ENCODE measurements at places on chromosomes 7 and 10.

- DNase-seq: no peak
- H3K4me1 ChIP-seq: no peaks in the 10 kb centered on the region
- no peaks in the 10 kb centered on the region for H3K27me3 ChIP-seq
- H3K4me3 ChIP-seq: no peak overlapping the region
- H3K36me3 ChIP-seq: no peaks in the 10 kb centered on the region
Measured at GRCh38 chr10:92184977-92185376, 105.9 kb downstream of the CPEB3 start.

DNA sequence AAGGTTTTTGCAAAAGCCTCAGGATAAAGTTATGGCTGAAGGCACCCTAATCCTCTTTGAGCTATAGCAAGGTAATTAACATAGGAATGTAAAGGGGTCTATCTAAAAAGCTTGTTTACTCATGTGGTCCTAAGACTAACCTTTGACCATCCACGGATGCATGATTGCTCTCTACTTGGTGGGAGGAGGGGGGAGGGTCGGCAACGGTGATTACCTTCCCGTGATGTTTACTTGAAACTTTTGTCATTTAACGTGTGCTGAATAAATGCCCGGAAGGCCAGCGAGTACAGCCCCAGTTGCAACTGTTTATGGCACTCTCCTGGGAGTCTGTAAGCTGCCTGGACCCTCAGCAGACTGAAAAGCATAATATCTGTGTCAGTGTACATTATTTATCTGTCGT, 78.9 kb upstream of the GPR22 start:
- H3K4me1 ChIP-seq: no peaks in the 10 kb centered on the region
- H3K36me3 ChIP-seq: no peaks in the 10 kb centered on the region
- no peaks in the 10 kb centered on the region for H3K27me3 ChIP-seq
- no peak for DNase-seq
- H3K4me3 ChIP-seq: no peak overlapping the region
- H3K27ac ChIP-seq: no peak overlapping the region

- H3K36me3 ChIP-seq: no peaks in the 10 kb centered on the region
- no peaks in the 10 kb centered on the region for H3K27me3 ChIP-seq
- H3K4me1 ChIP-seq: peaks cover 9% of the 10 kb centered on the region
- no peak overlapping the region for H3K27ac ChIP-seq
- no peak for DNase-seq
Measured at GRCh38 chr7:101956130-101956529, 138.7 kb downstream of the CUX1 start.

DNA sequence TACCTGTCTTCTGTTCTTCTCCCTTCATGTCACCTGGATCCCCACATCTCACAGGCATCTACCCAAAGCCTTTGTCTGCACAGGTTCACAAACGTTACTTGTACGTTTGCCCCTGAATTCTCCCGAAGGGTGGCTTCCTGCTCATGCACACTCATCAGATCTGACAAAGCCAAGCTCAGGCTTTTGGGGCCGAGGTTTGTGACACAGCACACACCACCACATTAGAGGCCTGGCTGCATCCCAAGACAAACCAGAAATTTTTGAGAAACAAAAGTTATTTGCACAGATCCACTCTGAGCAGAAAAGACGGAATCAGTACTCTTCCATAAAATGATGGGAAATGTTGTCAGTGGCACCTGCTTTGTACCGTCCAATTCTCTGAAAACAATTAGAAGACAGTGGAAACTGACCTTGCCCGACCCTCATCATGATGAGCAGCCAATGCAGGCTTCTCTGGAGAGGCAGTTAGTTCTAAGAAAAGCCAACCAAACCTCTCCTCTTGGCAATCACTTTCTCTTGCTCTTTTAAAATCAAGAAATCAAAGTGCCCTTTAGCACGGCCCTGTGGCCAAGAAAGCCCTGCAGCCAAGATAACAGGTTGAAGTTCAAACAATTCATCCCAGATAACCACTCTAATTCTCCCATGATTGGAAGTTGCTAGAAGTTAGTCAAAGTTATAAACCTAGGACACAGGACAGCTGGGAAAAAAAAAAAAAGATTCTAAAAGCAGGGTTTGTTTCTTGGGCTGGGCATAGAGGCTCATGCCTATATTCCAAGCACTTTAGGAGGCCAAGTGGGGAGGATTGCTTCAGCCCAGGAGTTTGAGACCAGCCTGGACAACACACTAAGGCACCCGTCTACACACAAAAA, 13.6 kb upstream of the SVIL start:
- peaks cover 48% of the 10 kb centered on the region for H3K4me1 ChIP-seq
- H3K27me3 ChIP-seq: peaks cover 21% of the 10 kb centered on the region
- peak overlapping the region; percentile 57 for H3K4me3 ChIP-seq
- DNase-seq: peak; percentile 63
- H3K27ac ChIP-seq: peak overlapping the region; percentile 78

GRCh38 chr7:30710669-30711068, 28.4 kb upstream of the CRHR2 start:
- no peaks in the 10 kb centered on the region for H3K36me3 ChIP-seq
- no peaks in the 10 kb centered on the region for H3K27me3 ChIP-seq

DNA sequence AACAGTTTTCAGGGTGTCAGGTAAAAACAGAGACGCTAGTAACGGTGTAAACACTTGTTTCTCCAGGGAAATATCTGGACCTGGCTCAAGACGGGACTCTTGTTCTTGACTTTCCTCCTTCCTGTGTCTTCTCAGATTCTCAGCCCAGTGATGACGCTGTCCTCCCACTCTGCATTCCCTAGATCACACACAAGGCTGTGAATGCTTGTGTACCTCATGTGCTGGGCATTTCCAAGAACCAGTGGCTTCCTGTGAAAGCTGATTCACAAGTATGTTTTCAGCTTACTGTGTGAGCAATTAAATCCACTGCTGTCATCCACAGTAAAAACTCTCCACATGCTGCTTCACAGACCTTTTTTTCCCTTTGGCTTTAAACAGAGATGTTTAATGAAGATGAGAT, 193.8 kb upstream of the DPP6 start:
- no peaks in the 10 kb centered on the region for H3K36me3 ChIP-seq
- no peak overlapping the region for H3K27ac ChIP-seq
- no peak overlapping the region for H3K4me3 ChIP-seq
- no peak for DNase-seq

- DNase-seq: no peak
- H3K36me3 ChIP-seq: peaks cover 35% of the 10 kb centered on the region
- no peak overlapping the region for H3K27ac ChIP-seq
- H3K4me3 ChIP-seq: no peak overlapping the region
- H3K4me1 ChIP-seq: no peaks in the 10 kb centered on the region
Measured at GRCh38 chr10:117334066-117334465, 41.2 kb downstream of the PDZD8 start.

DNA sequence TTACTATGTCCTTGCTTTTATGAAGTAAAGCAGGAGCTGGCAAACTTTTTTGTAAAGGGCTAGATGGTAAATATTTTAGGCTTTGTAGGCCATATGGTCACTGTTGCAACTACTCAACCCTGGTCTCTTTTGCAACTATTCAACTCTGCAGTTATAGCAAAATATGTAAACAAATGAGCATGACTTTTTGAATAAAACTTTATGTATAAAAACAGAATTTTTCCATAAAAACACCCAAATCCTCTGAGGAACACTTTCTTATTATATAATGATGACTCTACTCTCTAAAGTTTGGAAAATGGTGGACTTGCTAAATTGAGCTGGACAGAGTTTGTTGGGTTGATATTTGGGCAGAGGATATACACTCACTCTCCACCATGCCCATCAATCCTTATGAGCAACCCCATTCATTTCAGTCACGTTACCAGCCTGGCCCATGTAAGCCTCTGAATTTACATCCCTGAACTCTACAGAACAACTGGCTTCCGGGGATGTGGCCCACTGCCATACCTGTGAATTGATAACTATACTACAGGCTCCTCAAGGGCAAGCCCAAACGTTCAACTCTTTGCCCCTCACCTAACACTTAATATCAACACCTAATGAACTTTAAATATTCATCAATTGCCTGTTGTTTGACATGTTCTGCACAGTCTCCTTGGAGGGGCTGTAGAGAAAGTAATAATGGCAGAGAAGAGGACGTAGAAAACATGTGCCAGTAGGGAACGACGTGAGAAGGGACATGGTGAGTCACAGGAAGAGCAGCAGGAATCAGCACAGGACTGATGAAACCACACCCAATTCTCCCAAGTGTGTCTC, 37.6 kb downstream of the SGMS1 start:
- H3K4me3 ChIP-seq: no peak overlapping the region
- no peak overlapping the region for H3K27ac ChIP-seq
- no peak for DNase-seq
- H3K36me3 ChIP-seq: peaks cover 32% of the 10 kb centered on the region

DNA sequence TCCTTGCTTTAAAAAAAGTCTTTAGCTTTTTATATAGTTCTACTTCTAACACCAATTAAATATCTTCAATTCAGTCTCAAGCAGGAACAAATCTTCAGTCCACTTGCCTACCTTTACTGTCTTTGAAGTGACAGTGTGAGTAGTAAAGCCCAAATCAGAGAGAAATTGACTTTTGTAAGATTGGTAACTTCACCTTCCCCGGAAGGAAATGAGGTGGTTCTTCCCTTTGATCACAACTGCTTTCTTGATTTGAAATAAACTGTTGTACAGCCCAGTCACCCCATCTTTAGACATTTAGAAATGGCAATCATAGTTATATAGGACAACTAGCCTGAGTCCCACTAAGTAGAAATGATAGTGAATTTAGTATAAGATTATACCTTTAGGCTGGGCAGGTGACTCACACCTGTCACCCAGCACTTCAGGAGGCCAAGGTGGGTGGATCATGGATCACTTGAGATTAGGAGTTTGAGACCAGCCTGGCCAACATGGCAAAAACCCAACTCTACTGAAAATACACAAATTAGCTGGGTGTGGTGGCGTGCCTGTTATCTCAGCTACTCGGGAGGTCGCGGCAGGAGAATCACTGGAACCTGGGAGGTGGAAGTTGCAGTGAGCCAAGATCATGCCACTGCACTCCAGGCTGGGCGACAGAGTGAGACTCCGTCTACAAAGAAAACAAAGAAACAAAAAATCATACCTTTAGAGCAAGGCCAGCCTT, 4.7 kb downstream of the FAS start:
- peak overlapping the region; percentile 26 for H3K4me3 ChIP-seq
- DNase-seq: no peak
- H3K27me3 ChIP-seq: no peaks in the 10 kb centered on the region
- peaks cover 44% of the 10 kb centered on the region for H3K36me3 ChIP-seq

- no peak for DNase-seq
- no peak overlapping the region for H3K27ac ChIP-seq
- peaks cover 3% of the 10 kb centered on the region for H3K36me3 ChIP-seq
- no peak overlapping the region for H3K4me3 ChIP-seq
Measured at GRCh38 chr10:15180736-15181135, 12.2 kb upstream of the NMT2 start.

DNA sequence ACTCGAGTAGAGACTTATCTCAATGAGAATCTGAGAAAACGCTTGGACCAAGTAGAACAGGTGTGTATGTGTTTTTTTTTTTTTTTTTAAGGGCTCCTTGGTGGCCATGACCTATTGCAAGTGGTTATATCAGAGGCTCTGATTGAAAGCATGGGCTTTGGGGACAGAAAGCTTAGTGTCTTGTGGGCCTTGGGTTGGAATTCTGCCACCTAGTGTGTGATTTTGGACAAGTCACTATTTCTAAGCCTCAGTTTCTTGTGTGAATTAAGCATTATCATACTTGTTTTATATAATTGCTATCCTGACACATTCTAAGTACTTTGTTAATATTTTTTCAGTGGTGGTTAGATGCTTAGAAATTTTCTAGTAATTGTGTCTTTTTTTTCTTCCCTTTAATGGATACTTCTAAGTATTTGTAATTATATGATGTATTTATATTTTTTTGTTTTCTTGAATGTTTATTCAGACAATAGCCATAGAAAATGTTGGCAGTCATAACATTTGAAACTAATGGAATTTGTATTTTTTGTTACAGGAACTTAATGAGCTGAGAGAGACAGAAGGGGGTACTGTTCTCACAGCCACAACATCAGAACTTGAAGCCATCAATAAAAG, 33.1 kb downstream of the SMC3 start:
- H3K4me3 ChIP-seq: no peak overlapping the region
- peaks cover 59% of the 10 kb centered on the region for H3K36me3 ChIP-seq
- peak; percentile 64 for DNase-seq
- no peaks in the 10 kb centered on the region for H3K27me3 ChIP-seq
- no peaks in the 10 kb centered on the region for H3K4me1 ChIP-seq

- no peak overlapping the region for H3K27ac ChIP-seq
- H3K36me3 ChIP-seq: no peaks in the 10 kb centered on the region
- no peak overlapping the region for H3K4me3 ChIP-seq
Measured at GRCh38 chr10:95431900-95432342, 129.2 kb downstream of the SORBS1 start.

DNA sequence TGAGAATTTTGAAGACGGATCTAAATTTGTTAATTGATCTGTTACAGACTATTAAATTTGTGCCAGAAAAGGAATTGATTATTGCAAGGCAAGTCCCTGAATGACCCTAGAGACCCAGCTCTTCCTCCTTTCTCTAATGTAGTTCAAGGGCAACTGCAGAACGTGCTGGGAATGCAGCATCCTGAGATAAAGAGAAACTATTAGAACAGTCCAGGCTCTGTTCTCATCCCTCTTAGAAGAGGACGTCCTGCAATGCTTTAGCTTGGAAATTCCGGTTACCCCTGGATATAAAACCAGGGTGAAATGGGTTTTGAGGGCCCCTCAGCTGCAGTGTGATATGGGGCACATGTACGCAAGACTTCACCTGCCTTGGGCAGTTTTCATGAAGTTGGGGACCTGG, 67.3 kb downstream of the PTN start:
- DNase-seq: no peak
- H3K27ac ChIP-seq: no peak overlapping the region
- no peaks in the 10 kb centered on the region for H3K27me3 ChIP-seq
- no peaks in the 10 kb centered on the region for H3K4me1 ChIP-seq
- no peaks in the 10 kb centered on the region for H3K36me3 ChIP-seq

DNA sequence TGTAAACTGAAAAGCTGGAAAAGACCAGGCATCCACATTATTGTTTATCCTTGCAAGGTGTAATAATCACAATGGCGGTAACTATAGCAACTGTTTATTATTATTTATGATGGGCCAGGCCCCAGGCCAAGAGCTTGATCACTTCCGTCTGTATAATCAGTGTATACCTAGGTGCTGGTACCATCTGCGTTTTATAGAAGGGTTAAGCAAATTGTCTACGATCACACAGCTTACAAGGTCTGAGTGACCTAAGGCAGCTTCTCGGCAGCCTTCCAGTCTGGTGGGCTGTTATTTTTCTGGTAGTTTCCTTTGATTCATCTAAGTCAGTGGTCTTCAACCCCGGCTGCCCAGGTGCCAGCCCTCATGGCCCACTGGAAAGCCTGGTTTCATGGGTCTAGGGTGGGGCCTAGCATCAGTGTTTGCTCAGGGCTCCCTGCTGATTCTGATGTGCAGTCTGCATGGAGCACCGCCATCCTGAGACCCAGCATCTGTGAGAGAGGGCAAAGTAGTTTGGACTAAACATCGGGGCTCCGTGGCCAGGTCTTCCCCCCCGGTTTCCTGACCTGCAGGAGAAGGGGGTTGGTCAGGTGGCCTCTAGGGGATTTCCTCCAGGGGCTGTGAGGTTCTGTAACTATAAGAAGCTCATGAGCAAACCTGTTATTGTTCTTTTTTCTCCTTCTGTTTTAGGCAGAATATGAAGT, 146.4 kb downstream of the RGS10 start:
- H3K4me1 ChIP-seq: peaks cover 6% of the 10 kb centered on the region
- H3K27ac ChIP-seq: peak overlapping the region; percentile 7
- DNase-seq: no peak
- H3K4me3 ChIP-seq: no peak overlapping the region
- no peaks in the 10 kb centered on the region for H3K36me3 ChIP-seq

All from activated CD8-positive, alpha-beta T cell treated with anti-CD3 and anti-CD28 coated beads, Interleukin-2, amount 10 ng/mL, durations not matched to agents 7 days and 5 days (primary cell).